GM03348 (cell line): ENCODE measurements at places on chromosomes 5 and 9.

- peak; percentile 75 for DNase-seq
Measured at GRCh38 chr5:135140446-135141204, 106.6 kb upstream of the PITX1 start.

DNA sequence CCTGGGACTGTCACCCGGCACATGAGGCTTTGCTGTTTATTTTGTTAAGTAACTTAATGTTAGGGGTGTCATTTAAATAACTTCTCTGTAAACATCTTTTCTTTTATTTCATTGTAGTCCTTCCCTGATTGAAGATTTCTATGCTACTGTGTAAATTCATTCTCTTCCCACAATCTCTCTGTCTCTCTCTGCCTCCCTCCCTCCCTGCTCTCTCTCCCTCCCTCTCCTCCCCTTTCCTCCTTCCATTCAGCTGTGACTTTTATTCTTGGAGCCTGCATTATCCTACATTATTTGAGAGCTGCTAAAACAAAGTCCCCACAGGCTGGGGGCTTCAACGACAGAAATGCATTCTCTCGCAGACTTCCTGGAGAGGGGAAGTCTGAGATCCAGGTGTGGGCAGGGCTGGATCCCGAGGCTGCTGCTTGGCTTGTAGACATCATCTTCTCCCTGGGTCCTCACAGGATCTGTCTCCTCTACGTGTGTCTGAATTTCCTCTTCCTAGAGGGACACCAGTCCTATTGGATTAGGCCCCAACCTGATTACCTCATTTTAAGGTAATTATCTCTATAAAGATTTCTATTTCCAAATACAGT is 18.4 kb downstream of the UBE2QL1 start:
- no peak for DNase-seq

GRCh38 chr5:32197032-32197431 is 22.9 kb upstream of the GOLPH3 start:
- DNase-seq = no peak

DNA sequence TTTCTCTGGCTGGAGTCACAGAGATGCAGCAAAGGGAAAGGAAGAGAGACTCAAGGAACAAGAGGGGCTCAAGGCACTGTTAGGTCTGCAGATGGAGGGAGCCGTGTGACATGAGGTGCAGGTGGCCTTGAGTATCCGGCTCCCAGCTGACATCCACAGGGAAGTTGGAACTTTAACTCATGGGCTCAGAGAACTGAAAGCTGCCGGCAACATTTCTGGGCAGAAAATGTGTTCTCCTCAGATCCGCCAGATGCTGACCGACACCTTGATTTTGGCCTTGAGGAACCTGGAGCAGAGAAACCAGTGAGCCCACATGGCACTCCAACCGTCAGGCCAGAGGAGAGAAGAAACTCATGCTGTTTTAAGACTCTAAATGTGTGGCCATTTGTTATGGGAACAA is 258.1 kb upstream of the IRX2 start:
- no peak for DNase-seq

- no peak for DNase-seq
Measured at GRCh38 chr9:127634698-127635097, 22.6 kb downstream of the STXBP1 start.

DNA sequence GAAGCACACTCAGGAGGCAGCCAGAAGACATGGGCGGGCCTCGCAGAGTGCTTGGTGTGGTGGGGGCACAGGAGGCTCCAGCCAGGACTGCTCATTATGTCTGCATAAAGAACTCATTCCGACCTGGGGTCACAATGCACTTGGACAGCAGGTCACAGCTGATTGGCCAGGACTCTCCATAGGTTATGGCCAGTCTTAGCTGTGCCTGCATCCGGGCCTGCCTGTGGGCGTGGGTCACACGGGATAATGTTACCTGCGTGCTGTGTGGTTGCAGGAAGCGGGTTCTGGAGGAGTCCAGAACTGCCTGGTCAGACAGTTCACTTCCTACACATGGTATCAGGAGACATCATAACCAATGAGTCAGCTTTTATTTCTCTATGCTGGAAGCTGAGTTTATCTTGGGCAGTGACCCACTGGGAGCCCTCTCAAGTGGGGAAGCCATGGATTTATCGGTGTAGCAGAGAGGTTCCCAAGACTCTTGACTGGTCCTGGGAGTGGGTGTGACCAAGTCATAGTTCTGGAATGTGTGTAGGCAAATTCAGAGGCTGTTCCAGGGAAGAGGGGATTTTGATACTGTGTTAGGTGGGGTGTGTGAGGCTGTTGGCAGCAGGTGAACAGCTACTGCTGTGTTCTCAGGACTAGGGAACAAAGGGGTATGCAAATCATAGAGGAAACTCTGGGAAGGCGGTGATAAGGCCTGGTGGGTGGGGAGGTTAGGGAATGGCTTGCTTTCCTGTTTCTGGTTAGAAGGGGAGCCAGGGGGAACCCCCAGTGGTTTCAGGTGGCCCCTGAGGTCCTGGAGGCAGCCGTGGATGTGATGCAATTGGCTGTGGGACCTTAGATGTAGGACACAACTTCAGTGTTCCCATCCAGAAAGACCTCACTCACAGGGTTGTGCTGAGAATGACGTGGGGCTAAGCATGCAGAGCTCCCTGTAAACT is 51.3 kb downstream of the ARHGEF37 start:
- DNase-seq = peak; percentile 52

DNA sequence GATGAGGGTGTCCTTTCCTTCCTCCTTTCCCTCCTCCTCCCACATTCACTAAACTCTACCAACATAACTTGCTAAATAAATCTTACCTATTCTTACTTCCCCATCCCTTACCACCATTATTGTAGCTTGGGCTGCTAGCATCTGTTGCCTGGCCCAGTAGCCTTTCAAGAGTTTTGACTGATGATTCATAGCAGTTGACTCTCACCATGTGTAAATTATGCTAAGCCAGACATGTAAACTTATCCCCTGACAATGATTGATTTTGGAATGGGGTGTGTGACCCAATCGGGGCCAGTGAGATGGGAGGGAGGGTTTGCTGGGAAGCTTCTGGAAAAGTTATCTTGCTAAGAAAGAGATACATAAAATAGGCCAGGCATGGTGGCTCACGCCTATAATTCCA is 161.8 kb upstream of the SPRY4 start:
- peak; percentile 26 for DNase-seq

DNA sequence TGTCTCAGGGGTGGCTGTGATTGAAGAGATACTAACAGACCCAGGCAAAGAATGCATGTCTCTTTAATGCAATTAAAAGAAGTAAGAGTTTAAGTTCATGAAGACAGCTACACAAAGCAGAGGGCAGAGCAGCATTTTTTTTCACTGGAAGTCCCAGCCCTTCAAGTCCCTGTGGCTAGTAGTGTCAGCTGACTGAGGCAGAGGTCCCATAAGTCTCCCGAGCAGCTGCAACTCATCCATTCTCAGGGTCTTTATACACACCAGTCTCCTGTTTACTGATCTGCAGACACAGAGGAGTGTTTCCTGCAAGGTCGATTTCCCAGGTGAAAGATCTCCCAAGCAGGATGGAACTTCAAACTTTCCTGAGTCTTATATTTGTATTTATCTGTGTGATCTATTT is 169.4 kb upstream of the GLRA1 start:
- DNase-seq = no peak

DNA sequence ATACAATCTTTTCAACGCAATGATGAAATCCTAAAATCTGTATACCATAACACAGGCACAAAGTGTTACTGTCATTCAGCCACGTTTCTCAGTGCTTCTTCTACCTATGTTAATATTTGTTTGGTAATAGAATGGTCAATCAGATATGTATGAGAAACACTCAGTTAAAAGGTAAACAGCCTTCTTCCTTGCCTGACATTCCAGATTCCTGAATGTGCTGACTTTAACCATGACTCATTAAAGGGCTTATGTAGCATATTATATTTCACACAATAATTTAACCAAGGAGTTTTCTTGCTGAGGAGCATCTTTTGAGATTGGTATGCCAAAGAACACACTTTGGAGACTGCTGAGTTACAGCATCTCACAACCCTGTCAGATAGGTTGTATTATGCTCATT is 187.6 kb downstream of the CETN3 start:
- peak; percentile 2 for DNase-seq

DNA sequence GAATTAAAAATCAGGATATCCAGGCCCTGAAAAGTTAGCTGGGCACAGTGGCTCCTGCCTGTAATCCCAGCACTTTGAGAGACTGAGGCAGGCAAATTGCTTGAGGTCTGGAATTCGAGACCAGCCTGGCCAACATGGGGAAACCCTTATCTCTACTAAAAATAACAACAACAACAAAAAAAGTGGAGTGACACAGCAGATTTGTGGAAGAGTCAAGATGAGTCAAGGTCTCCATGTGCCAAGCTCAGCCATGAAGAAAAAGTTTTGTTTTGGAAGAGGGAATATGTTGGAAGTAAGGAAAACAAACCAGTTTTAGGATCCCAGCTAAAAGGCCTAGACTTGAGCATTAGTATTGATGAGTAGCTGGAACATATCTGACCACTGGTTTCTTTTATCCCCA is 14.7 kb downstream of the LRRC70 start:
- peak; percentile 16 for DNase-seq

DNA sequence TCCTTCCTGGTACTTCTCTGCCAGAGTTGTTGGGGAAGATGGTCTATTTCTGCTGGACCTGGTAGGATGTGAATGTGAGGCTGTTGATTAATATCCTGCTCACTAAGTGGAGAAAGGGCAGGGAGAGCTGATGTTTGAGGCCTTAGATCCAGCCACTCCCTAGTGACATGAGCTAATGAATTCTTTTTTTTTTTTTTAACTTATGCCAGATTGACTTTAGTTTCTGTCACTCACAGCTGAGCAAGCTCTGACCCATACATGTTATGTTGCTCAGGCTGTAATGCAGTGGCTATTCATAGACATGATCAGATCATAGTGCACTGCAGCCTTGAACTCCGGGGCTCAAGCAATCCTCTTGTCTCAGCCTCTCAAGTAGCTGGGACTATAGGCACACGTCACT is 75.1 kb upstream of the SPRY4 start:
- DNase-seq = no peak

- peak; percentile 22 for DNase-seq
Measured at GRCh38 chr5:159951387-159951786, 35.1 kb downstream of the ADRA1B start.

DNA sequence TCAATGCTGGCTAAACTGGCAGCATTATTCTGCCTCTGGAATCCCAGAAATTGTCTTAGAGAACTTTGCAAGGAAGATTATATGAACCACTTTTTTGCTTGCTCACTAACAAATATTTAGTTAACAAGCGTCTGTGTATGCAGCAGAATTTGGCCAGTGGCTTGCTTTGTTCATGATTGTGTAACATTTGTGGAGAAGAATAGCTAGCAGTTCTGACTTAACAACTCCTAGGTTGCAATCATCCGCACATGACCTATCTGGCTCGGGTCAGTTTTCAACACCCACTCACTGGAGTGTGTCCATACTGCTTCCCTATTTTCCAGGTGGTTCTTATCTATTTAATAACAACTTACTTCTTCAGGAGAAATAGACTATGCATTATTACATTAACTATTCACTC is 98.5 kb downstream of the SNX18 start:
- DNase-seq = peak; percentile 78

GRCh38 chr5:64939772-64940510 is 171.2 kb downstream of the CWC27 start:
- no peak for DNase-seq

DNA sequence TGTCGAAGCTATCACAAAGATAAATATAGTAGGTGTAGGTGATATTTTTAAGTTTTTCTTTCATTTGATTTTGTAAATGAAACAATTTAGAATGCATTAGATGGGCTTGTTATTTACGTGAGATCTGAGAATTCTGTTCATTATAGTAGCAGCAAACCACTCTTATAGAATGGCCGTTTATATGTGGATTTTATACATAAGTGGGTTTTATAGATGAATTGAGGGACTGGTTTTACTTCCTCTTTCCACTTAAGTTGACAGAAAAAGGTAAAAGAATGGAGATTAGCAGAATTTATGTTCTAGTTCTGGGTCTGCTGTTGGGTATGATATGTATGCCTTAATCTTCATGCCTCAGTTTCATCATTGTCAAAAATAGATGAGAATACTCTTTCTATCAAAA is 5.6 kb downstream of the RMI1 start:
- no peak for DNase-seq

- DNase-seq = no peak
Measured at GRCh38 chr9:37784291-37784615, 611 bp downstream of the EXOSC3 start.

DNA sequence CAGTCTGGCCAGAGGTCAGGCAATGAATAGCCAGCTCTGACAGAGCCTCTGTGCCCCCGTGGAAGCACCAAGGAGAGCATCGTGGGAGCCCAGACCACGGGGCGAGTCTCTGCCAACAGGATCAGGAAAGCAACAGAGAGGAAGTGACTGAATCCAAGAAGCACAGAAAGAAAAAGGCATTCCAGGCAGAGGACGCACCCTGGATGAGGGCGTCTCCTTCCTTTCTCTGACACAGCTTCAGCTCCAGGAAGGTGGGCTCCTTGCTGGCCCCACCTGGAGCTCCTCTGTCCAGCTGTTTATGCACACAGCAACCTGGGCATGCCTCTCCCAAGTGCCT is 16.6 kb downstream of the HK3 start:
- no peak for DNase-seq

DNA sequence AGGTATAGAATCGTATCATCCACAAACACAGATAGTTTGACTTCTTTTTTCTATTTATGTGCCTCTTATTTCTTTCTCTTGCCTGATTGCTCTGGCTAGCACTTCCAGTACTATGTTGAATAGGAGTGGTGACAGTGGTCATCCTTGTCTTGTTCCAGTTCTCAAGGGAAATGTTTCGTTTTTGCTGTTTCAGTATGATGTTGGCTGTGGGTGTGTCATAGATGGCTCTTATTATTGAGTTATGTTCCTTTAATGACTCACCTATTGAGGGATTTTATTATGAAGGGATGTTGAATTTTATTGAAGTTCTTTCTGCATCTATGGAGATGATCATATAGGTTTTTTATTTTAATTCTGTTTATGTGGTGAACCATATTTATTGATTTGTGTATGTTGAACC is 70.3 kb downstream of the ENC1 start:
- DNase-seq = no peak

- no peak for DNase-seq
Measured at GRCh38 chr5:124996764-124997077, 250.3 kb upstream of the ZNF608 start.

GRCh38 chr9:73176450-73176875 is 24.8 kb downstream of the ANXA1 start:
- peak; percentile 26 for DNase-seq

DNA sequence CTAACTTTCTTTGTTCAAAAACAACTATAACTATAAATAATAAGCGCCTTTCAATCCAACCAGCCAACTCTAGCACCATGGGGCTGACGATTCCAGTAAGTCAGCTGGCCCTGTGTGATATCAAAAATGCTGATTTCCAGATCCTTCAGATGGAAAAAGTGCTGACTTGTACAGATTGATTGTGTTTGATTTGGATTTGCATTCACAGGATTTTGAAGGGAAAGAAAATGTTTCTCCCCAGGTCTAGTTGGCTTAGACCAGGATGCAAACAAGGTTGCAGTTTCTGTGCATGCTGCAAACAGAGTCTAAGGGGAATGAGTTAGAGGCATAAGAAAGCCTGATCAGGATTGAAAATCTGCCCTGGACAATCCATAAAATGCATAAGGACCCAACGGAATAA is 68.9 kb downstream of the SLC1A3 start:
- no peak for DNase-seq

GRCh38 chr5:112958093-112959088 is 18.2 kb upstream of the DCP2 start:
- peak; percentile 71 for DNase-seq

- no peak for DNase-seq
Measured at GRCh38 chr5:74875994-74876791, 10.0 kb upstream of the FAM169A start.

- DNase-seq = no peak
Measured at GRCh38 chr9:98866435-98867102, 59.1 kb downstream of the GALNT12 start.
